HFF-Myc (cell line): ENCODE measurements at places on chromosomes 7 and 10.

- no peak for DNase-seq
Observed at GRCh38 chr7:133509822-133510221, 256.9 kb downstream of the EXOC4 start.

GRCh38 chr10:122143238-122143841 is 127.8 kb upstream of the BTBD16 start:
- no peak for DNase-seq

GRCh38 chr7:91660734-91661356 is 219.7 kb downstream of the MTERF1 start:
- no peak for DNase-seq

- DNase-seq = no peak
Observed at GRCh38 chr7:85177316-85177715, 9.5 kb downstream of the SEMA3D start.

GRCh38 chr7:16648551-16648950 is 2.6 kb downstream of the BZW2 start:
- DNase-seq = no peak

GRCh38 chr10:112579578-112579977 is 132.6 kb downstream of the VTI1A start:
- DNase-seq = no peak
